ENCODE measurements at places on chromosomes 5 and 9. TPM values are rescaled to one million over a fixed set of nuclear protein-coding genes. Genes with fewer than 3 reads are reported as not detected.

- DNase-seq: no peak
- peaks cover 2% of the 10 kb centered on the region for H3K27me3 ChIP-seq
- H3K27ac ChIP-seq: no peak overlapping the region
- H3K4me3 ChIP-seq: no peak overlapping the region
- H3K36me3 ChIP-seq: no peaks in the 10 kb centered on the region
Observed at GRCh38 chr5:16681876-16682275, 65.1 kb upstream of the RETREG1 start.

DNA sequence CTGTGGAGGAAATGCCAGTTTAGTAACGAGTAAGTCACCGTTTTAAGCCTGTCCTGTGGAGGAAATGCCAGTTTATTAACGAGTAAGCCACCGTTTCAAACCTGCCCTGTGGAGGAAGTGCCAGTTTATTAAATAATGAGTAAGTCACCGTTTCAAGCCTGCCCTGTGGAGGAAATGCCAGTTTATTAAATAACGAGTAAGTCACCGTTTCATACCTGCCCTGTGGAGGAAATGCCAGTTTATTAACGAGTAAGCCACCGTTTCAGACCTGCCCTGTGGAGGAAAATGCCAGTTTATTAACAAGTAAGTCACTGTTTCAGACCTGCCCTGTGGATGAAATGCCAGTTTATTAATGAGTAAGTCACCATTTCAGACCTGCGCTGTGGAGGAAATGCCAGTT lies 18.9 kb upstream of the PDCD6 start:
- no peak overlapping the region for H3K4me3 ChIP-seq
- peaks cover 4% of the 10 kb centered on the region for H3K4me1 ChIP-seq
- H3K27ac ChIP-seq: peak overlapping the region; percentile 26
- DNase-seq: no peak
- H3K27me3 ChIP-seq: no peaks in the 10 kb centered on the region

DNA sequence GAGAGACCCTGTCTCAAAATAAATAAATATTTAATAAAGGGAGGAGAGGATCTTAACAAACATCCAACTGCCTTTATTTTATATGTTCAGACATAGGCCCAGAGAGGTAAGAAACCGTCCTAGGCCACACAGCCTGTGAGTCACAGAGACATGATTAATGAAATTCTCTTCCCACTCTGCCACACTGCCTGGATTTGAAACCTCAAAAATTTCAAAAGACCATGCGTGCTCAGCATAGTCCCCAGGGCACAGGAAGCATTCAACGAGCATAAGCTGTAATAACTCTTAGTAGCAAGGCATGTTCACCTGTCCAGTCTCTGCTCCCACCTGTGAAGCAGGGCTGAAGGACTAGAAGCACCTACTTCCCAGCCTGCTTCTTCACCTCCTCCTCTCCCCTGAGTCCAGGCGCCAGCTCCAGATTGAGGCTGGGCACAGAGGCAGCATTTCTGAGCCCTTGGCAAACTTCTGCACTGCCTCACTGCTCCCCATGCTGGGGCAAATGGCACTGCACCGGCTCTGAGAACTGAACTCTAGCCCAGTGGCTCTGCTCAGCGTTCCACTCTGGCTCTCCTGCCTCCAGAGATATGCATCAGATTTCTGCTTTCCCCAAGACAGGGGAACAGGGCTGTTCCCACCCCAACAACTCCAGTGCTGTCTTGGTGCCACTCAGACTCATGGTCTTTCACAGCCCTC lies 1.1 kb downstream of the FAT2 start:
- no peak overlapping the region for H3K4me3 ChIP-seq
- H3K36me3 ChIP-seq: no peaks in the 10 kb centered on the region
- no peak for DNase-seq
- H3K27ac ChIP-seq: no peak overlapping the region
- H3K4me1 ChIP-seq: no peaks in the 10 kb centered on the region

- peaks cover 4% of the 10 kb centered on the region for H3K27me3 ChIP-seq
- no peak overlapping the region for H3K27ac ChIP-seq
- H3K36me3 ChIP-seq: no peaks in the 10 kb centered on the region
Observed at GRCh38 chr9:757246-757881, 84.1 kb upstream of the DMRT1 start.

GRCh38 chr5:139843991-139844390 lies 48.4 kb downstream of the PSD2 start:
- H3K36me3 ChIP-seq: no peaks in the 10 kb centered on the region
- H3K4me3 ChIP-seq: no peak overlapping the region
- no peak overlapping the region for H3K27ac ChIP-seq

GRCh38 chr5:10617103-10617502 lies 53.2 kb downstream of the ANKRD33B start:
- no peaks in the 10 kb centered on the region for H3K36me3 ChIP-seq
- H3K27me3 ChIP-seq: no peaks in the 10 kb centered on the region
- H3K4me3 ChIP-seq: no peak overlapping the region
- H3K27ac ChIP-seq: no peak overlapping the region
- DNase-seq: no peak

DNA sequence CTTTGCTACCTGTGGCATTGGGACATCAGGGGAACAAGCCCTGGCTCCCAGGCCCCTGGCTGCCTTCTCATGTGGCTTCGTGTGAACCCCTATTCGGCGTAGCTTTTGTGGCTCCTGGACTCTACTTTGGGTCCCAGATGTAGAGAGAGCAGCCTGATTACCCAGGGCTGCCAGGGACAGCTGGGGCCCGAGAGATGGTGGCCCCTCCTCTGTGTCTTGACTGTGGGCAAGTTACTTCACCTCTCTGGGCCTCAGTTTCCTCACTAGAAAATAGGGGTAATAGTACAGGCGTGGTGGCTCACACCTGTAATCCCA lies 2.0 kb downstream of the PKN3 start:
- H3K27ac ChIP-seq: no peak overlapping the region
- peaks cover 14% of the 10 kb centered on the region for H3K4me1 ChIP-seq
- peaks cover 2% of the 10 kb centered on the region for H3K36me3 ChIP-seq

DNA sequence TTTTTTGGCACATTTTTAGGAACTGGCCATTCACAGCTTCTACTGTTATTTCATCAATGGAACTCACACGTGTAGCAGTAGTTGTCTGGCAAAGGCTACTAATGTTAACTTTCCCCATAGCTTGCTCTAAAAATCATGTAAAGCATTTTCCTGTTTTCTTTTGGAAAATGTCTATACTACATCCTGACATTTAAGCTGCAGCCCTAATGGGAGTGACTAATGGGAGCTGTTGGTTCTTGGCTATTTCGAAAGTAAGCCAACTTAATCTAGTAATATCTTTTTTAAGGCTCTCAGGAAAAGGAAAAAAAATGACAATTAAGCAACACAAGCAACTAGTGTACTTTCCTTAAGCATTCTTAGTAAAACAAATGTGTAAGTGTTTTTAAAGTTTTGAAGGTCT lies 169.2 kb downstream of the SLC12A2 start:
- H3K4me3 ChIP-seq: no peak overlapping the region
- H3K27ac ChIP-seq: no peak overlapping the region
- DNase-seq: no peak
- H3K36me3 ChIP-seq: no peaks in the 10 kb centered on the region

GRCh38 chr5:61115968-61116367 lies 46.3 kb downstream of the SMIM15 start:
- no peaks in the 10 kb centered on the region for H3K4me1 ChIP-seq
- H3K27me3 ChIP-seq: no peaks in the 10 kb centered on the region
- H3K36me3 ChIP-seq: peaks cover 10% of the 10 kb centered on the region
- H3K27ac ChIP-seq: no peak overlapping the region
- no peak overlapping the region for H3K4me3 ChIP-seq
- DNase-seq: no peak

DNA sequence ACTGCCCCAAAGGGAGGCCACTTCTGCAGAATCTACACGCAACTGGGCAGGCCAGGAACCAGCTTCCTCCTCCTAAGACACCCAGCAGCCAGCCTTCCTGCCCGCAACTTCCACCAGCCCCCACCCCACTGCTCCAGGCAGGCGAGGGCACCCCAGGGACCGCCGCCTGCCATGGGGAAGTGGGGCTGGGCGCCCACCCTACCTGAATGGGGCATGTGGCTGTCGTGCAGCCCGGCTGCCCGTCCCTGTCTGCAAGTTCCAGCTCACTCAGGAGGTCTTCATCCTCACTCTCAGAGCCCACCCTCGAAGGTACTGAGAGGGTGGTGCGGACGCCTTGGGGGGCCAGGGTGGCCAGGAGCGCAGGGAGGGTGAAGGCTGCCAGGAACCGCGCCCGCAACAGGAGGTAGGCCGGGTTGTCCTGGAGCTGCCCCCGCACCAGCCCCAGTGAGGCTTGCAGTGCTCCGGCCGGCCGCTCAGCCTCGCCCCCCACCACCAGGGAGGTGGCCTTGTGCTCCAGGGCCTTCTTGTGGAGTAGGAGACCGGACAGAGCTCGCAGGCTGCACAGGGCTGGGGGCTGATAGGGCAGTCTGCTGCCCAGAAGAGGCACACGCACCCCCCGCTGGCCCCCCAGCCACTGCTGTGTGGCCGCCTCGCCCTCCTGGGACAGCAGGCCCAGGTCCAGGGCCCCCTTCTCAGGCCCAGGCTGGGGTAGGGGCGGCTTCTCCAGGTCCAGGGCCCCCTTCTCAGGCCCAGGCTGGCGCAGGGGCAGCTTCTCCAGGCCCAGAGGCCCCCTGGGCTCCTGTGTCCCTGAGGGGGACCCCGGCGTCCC lies 4.1 kb upstream of the CARD9 start:
- H3K36me3 ChIP-seq: peaks cover 1% of the 10 kb centered on the region
- no peak overlapping the region for H3K4me3 ChIP-seq
- no peak overlapping the region for H3K27ac ChIP-seq
- DNase-seq: no peak

DNA sequence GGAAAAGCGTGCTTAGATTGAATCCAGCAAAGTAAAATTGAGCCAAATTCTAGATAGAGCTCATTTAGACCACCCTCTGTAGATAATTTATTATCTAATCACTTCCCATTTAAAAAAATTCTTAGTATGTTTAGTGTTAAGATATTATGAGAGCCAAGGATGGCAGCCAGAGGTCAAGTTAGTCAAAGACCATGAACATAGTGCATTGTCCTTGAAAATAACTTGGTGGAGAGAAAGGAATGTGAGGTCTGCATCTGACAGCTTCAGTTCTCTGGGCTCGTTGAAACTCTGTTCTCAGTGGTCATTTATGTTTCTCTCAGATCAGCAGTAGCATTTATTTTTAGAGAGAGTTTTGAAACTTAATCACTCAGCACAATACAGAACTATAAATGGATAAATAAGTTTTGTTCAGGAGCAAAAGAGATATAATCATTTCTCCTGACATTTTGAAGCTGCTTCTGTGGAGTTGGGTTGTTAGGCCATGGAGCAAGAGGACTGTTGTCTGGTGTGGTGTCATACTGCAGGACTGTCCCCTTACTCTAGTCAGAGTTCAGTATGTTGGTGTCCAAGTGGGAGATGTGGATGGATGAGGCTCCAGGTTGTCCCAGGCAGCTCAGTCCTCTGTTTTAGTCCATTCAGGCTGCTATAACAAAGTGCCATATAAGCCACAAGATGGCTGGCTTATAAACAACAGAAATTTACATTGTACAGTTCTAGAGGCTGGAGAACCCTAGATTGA lies 337.7 kb downstream of the FBXL7 start:
- no peak for DNase-seq
- no peak overlapping the region for H3K27ac ChIP-seq
- no peaks in the 10 kb centered on the region for H3K4me1 ChIP-seq
- H3K4me3 ChIP-seq: no peak overlapping the region

DNA sequence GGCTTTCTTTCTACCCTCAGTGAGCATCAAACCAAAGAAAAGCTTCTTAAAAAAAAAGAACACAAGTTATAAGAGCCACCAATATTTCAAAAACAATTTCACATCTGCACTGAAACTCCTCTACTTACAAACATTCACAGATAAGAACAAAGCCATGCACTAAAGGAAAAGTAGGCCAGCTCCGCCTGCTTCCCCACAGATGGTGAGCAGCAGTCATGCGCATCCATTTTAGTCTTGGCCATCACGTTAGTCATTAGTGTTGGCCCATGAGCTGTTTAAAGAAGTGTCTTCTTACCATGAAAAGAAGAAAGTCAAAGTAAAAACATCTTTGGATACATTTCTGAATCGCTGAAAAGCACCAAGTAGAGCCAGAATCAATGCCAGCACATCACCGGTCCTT lies 40.0 kb upstream of the SMIM23 start:
- no peaks in the 10 kb centered on the region for H3K4me1 ChIP-seq
- no peak for DNase-seq
- no peak overlapping the region for H3K27ac ChIP-seq
- H3K27me3 ChIP-seq: peaks cover 5% of the 10 kb centered on the region
- H3K4me3 ChIP-seq: no peak overlapping the region

DNA sequence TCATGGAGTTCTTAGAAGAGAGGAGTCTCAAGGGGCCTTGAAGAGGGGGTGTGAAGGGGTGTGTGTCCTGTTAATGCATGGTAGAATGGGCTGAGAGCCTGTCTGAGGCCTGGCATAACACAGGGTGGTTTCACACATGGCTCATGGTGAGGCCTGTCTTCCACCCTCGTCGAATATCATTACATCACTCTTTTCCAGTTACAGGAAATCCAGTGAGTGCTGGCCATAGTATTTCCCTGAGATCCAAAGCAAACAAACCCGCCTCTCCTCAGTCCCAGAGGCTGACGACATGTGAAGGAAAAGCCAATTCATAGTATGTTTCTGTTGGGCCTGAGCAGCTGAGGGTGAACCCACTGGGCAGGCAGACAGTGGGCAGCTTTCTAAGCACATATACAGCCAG lies 159.4 kb upstream of the NR3C1 start:
- H3K27ac ChIP-seq: no peak overlapping the region
- no peaks in the 10 kb centered on the region for H3K36me3 ChIP-seq
- H3K27me3 ChIP-seq: no peaks in the 10 kb centered on the region

DNA sequence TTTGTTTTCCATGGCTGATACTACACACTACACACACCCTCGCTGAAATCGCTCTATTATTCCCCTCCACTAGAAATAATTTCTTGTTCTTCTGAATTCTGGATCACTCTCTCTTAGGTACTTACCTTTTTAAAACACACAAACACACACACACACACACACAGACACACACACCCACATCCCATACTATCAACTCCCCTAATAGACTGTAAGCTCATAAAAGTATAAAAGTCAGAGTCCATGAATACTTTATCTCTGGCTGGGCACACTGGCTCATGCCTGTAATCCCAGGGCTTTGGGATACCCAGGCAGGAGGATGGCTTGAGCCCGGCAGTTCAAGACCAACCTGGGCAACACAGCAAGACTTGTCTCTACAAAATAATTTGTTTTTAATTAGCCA lies 11.1 kb downstream of the STRBP start:
- H3K27ac ChIP-seq: no peak overlapping the region
- no peak overlapping the region for H3K4me3 ChIP-seq
- H3K36me3 ChIP-seq: no peaks in the 10 kb centered on the region
- no peaks in the 10 kb centered on the region for H3K27me3 ChIP-seq
- no peak for DNase-seq
- peaks cover 7% of the 10 kb centered on the region for H3K4me1 ChIP-seq

GRCh38 chr9:35526087-35526801 lies 36.3 kb downstream of the RUSC2 start:
- H3K27ac ChIP-seq: no peak overlapping the region
- DNase-seq: no peak
- H3K4me3 ChIP-seq: no peak overlapping the region

- H3K27ac ChIP-seq: no peak overlapping the region
- no peaks in the 10 kb centered on the region for H3K4me1 ChIP-seq
- H3K36me3 ChIP-seq: no peaks in the 10 kb centered on the region
- no peaks in the 10 kb centered on the region for H3K27me3 ChIP-seq
Observed at GRCh38 chr9:1292384-1292783, 242.2 kb downstream of the DMRT2 start.

GRCh38 chr5:178078197-178079010 lies 34.9 kb upstream of the N4BP3 start:
- H3K27me3 ChIP-seq: peaks cover 2% of the 10 kb centered on the region
- DNase-seq: no peak
- H3K4me3 ChIP-seq: no peak overlapping the region
- H3K4me1 ChIP-seq: peaks cover 6% of the 10 kb centered on the region
- H3K27ac ChIP-seq: no peak overlapping the region
- H3K36me3 ChIP-seq: no peaks in the 10 kb centered on the region

Gene APBA1
- 0.13 TPM for total RNA-seq

Gene ATG10
- total RNA-seq: 11.5 TPM

Gene PLCXD3
- not detected for total RNA-seq

Gene FIBCD1
- total RNA-seq: not detected

All from activated CD8-positive, alpha-beta T cell treated with anti-CD3 and anti-CD28 coated beads, Interleukin-2, amount 10 ng/mL, durations not matched to agents 7 days and 5 days (primary cell).